ENCODE measurements at places on chromosomes 7 and 10.

DNA sequence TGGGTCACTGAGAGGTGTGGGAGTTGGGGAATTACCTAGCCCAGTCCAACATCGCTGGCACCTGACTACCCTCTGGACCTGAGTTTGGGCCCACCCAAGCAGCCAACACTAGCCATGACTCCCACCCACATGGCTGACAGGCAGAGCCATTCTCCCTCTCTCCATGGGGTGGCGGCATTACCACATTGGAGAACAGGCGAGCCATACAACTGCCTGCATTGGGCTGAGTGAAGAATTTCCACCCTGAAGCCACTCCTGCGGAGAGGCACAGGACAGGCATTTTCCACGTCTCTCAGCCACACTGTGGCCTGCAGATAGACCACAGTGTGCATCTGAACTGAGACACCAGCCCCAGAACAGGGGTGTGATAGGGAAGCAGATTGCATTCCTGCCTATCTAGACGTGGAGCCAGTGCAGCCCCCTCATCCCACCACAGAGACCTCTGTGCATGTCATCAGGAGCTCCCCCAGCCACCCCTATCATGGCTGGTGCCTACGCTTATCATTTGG lies 58.2 kb upstream of the ANTXRL start:
- peak; percentile 78 for DNase-seq

- DNase-seq: no peak
Observed at GRCh38 chr10:72134785-72135767, 46.7 kb upstream of the SPOCK2 start.

GRCh38 chr7:149794661-149795060 lies 21.3 kb upstream of the ZNF467 start:
- no peak for DNase-seq

DNA sequence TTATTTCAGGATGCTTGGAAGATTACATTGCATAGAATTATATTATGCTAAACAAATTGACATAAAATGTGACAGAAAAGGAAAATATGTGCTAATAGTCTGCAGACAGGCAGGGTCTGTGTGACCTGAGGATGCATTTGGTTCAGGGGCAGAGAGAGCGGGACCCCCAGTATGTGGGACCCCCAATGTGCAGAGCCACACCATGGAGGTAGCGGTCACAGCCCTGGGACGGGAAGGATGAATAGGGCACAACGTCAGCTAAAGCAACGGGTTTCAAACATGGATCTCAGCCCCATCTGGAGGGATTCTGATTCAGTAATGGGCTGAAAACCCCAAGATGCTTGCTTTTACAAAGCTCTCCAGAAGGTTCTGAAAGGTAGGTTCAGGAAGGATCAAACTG lies 251.8 kb upstream of the ADARB2 start:
- DNase-seq: no peak

DNA sequence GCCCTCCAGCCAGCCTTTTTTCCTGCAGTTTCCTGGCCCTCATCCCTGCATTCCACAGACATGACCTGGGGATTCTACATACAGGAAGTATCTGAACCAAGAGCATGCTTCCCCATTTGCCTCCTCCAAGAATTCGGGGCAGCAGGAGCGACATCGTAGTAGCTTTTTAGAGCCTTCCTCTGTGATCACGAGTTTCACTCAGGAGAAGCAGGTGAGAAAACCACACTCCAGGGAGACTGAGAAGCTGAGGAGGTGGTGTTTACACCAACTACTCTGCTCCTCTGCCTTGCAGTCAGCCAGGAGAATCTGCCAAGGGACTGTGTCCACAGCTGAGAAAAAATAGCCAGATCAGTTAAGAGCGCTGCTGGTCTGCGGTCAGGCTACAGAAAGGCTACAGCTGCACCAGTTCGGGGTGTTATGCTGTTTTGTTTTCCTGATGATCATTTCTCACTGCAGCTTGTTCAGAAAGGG lies 54.1 kb downstream of the HSPA12A start:
- no peak for DNase-seq

DNA sequence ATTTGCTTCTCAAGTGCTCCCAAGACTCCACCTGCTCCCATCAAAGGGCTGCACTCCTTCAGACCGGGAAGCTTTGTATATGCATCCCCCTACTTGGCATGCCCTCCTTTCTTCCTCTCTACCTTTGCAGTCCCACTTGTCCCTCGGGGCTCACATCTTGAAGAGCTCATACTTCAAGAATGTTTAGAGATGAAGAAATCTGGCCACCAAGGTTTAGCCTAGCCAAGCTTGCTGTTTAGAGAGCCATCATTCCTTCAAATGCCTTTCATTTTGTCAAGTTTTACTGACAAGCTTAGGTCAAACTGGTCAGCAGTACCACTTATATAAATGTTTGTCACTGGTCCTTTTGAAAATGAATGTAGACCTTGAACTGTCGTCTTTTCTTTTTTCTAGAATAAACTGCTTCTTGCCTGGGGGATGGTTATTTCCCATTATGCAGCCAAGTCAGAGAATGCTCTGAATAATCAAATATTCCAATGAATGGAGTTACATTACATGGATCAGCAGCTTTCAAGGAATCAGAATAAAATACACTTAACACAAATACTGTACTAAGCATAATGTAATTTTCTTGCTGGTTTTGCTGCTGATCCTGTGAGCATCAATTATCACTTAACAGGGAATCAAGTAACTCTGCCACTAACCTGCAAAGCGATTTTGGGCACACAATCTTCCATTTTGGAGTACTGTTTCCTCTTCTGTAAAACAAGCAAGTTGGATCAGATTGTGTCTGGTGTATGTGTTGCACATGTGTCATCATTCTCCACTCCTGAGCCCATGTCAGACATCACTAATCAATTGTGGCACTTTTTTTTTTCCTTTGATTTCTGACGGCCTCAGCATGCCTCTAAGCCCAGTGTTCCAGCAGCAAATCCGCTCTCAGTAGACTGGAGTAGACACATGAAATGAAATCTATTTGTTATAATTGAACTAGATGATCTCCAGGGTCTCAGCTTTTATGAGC lies 357.9 kb downstream of the PTEN start:
- DNase-seq: no peak

DNA sequence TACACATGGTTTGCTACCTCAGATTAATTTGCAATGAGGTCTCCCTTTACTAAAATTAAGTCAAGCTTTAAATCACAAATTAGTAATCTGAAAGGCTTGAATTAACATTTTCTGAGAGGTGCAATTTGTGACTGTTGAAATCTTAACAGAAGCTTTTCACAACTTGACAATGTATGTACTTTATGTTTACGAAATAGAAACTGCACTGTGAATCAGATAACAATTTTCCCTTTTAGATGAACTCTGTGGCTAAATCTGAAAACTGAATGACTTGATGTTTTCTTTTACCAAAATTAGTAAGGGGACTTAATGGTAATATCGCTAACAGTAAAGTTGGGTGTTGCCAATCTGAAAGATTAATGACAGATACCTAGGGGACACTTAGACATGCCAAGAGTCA lies 197.6 kb downstream of the RAPGEF5 start:
- DNase-seq: no peak

GRCh38 chr7:98211221-98211675 lies at the start of gene BHLHA15:
Gene BHLHA15, plus strand, starts transcription at chr7:98211439. Its CDS starts 871 bp downstream, at chr7:98212310.
- DNase-seq: peak; percentile 82

- no peak for DNase-seq
Observed at GRCh38 chr7:69780379-69780778, 182.1 kb downstream of the AUTS2 start.

- no peak for DNase-seq
Observed at GRCh38 chr7:83704564-83704963, 55.6 kb upstream of the SEMA3E start.

GRCh38 chr7:25812086-25812850 lies 339.7 kb upstream of the NFE2L3 start:
- DNase-seq: no peak

DNA sequence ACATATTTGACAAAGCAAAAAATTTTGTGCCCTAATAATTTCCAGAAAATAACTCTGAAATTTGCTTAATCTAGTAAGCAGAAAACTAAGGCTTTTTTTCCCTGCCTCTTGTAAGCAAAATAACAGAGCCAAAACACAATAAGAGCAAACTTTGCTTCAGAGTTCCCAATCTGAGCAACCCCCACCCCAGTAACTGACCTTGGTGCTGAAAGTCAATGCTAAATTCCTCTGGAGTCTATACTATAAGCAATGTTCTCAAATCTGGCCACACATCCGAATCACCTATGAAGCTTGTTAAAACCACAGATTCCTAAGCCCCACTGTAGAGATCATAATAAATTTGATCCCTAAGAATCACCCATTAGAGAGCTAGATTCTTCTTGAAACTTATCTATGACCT lies 150.5 kb downstream of the ELAPOR2 start:
- no peak for DNase-seq

DNA sequence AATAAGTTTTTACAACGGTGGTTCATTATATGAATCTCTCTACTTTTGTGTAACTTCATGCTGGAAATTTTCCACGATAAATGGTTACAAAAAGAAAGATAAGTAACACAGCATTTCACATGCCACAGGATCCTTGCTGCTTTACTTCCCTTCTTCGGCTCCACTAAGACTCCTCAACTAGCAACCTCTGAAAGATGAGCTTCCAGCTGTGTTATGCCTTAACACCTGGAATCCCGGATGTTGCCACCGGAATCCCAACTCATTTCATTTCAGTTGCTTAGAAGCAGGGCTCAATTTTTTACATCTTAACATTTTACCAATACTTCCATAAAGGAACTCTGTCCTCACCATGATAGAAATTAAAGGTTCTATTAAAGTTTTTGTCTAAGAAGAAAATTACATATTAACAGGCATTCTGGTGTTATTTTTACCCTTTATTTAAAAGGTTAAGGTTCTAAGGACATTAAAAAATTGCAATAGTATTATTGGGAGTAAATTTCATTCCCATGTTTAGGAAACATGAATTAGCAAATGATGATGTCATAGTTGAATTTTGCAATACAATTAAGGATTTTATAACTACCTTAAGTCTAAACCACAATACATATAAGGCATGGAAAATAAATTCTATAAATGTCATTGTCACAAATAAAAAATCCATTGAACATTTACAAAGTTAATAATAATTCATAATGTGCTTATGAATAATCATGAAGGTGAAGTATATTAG lies 57.1 kb upstream of the IL6 start:
- DNase-seq: no peak

- no peak for DNase-seq
Observed at GRCh38 chr7:100802951-100803350, 24.4 kb downstream of the EPHB4 start.

DNA sequence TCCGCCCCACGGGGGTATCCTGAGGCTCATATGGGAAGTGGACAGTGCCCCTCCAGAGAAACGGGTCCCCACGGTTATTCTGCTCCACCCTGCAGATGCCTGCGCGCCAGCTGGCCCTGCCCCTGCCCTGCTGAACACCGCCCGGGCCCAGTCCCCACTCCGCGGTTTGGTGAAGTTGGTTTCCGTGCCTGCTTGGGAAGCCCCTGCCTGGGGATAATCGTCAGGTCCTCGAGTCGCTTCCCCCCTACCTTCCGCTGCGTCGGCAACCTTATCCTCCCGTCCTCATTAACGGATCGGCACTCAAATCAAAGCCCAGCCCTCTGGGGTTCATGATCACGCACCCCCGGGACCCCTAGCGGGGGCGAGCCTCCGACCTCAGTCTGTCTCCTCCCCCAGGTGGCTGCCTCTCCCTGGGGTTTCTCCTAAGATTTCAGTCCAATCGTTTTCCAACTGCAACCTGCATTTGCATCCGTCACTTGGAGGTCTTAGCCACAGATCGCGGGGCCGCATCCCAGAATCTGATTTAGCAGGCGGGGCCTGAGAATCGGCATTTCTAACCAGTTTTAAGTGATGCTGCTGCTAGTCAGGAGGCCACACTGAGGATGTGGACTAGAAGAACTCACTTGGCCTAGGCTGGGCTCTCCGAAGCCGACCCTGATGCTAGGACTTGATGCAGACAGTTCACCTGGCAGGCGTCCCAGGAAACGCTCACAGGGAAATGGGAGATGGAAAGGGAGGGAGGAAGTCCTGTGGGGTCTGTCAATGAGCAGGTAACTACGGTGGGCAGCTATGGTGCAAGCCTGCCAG lies 27.6 kb downstream of the WDR86 start:
- no peak for DNase-seq

- no peak for DNase-seq
Observed at GRCh38 chr7:81845744-81846241, 75.9 kb upstream of the HGF start.

- no peak for DNase-seq
Observed at GRCh38 chr10:9188022-9188810, 1133.7 kb downstream of the GATA3 start.

- no peak for DNase-seq
Observed at GRCh38 chr7:18590744-18591340, 95.3 kb downstream of the HDAC9 start.

GRCh38 chr7:141294143-141294829 lies 220.4 kb downstream of the TMEM178B start:
- DNase-seq: no peak

DNA sequence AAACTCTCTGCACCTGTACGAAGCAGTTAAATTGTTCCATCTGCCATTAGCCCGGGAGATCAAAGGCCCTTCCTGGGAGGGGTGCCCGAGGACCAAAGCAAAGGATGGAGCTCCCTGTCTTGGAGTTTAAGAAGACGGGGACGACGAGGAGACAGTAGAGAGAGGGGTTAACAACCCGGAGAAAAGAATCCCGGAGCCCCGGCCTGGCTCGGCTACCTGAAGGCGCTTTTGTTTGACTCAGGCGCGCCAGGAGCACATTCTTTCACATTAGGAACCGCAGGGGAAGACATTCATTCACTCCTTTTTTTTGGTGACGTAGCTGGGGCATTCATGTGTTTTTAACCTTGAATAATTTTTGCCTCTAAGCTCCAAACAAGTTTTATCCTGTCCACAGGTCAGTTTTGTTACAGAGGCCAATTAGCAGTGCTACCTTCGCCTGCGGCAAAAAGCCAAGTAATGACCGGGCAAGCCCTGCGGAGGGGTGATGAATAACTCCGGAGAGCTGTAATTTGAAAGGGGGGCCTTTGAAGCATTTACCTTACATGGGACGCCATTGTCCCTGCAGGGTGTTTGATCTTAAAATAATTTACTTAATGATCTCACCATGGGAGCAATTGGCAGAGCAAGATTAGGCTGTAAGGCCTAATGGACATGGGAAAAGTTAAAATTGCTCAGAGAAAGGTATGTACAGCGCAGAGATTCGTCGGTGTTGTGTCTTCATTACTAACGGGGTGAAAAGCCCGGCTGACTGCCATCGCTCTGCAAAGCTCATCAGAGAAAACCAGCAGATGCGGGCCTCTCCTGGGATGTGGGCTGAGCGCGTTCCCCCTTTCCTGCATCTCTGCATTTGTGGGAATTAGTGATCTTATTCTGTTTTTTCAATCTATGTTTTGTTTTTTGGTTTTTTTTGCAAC lies 258.0 kb upstream of the SP4 start:
- DNase-seq: no peak

DNA sequence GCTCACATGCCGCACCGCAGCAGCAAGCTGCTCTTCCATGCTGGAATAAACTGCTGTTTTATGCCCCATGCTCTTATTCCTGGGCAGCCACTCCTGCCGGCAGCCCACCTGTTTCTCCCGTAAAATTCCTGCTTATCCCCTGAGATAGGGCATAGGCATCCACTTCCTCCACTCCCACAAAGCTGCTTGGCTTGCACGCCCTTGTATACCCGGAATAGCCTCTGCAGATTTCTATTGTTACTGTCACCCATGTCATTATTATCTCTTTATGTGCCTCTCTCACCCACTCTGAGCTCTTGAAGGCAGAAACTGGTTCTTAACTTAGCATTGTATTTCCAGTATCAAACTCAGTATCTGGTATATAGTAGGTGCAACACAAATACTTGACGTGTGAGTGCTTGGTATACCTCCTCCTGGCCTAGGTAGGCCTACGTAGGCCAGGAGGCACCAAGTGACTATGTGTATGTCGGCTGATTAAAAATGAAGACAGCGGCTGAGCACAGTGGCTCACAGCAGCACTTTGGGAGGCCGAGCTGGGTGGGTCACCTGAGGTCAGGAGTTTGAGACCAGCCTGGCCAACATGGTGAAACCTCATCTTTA lies 193.4 kb downstream of the CCDC3 start:
- no peak for DNase-seq

Data from GM13977 (cell line).